ENCODE measurements at places on chromosomes 12 and 14.

GRCh38 chr14:36518031-36518585 is 1.9 kb downstream of the NKX2-1 start:
- no peak for DNase-seq

DNA sequence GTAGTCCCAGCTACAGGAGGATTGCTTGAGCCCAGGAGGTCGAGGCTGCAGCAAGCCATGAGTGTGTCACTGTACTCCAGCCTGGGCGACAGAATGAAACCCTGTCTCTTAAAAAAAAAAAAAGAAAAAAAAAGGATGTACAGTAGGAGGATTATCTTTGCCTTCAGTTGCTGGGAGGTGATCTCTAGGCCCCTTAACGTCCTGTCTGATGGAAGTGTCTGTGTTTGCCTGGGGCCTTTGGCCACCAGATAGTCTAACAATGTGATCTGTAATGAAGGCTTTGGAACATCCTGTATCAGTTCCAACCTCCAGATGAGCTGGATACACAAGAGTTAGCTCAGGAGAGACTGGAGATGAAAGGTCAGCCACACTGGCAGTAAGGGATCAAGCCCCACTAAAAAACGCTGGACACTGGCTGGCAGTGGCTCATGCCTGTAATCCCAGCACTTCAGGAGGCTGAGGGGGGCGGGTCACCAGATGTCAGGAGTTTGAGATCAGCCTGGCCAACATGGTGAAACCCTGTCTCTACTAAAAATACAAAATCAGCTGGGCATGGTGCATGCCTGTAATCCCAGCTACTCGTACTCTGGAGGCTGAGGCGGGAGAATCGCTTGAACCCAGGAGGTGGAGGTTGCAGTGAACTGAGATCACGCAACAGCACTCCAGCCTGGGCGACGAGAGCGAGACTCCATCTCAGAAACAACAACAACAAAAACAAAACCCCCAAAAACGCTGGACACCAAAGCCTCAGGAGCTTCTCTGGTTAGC is 19.0 kb upstream of the HNF1A start:
- no peak for DNase-seq

GRCh38 chr14:54652188-54652587 is 85.3 kb downstream of the SAMD4A start:
- no peak for DNase-seq

DNA sequence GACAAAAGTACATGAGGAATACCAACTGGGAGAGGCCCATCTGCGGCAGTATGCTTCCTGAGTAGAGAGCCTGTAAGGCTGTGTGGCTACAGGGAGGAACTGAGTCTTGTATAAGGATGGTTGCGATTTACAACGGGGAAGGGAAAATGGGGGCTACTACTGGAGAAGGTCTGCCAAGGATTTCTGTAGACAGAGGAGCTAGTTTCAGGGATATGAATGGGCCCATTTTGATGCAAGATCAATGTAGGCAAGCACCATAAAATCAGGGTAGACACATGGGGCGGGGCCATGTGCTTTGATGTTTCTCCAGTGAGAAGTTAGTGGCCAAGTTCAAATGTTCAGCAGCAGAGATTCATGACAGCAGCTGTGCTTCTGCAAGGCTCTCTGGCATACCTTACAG is 149.4 kb downstream of the GPR65 start:
- DNase-seq = no peak

DNA sequence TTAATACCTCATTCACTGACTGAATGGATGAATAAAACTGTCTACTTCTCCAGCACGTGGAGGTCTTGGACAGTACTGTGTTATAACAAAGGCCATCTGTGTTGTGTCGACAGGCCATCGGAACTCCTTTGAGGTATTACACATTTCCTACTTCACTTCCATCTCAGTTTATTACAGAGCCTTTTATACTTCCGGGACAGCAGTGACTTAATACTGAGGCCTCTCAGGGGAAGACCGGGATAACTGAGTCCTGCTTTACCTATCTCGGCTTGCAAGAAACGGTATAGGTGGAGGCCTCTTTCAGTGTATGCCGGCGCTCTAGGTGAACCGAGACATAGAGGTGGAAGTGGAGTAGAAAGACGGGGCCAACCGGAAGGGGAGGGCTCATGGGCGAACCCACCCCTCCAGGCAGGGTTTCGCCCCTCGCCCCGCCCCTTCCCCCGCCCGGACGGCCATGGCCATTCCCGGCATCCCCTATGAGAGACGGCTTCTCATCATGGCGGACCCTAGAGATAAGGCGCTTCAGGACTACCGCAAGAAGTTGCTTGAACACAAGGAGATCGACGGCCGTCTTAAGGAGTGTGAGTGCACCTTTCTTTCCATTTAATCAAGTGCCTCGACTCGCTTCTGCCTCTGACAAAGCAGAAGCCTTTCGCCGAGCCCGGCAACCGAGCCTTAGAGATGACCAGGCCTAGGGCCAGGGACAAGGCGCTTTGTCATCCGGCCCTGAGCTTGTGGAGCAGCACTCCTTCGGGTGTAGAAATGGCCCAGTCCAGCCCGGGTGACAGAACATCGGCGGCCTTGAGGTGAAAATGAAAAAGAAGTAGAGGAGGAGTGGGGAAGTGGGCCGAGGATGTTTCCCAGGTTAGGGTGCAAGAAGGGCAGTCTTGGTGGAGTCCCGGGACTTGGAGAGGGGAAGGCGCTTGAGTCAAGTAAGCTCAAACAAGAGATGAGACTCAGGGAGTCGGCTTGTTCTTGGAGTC is at the start of gene PSMC6:
Gene PSMC6, plus strand, starts transcription at position 477 of the 983 bp plus-strand sequence. Its CDS starts 20 bp downstream, at position 497.
- DNase-seq = peak; percentile 95

GRCh38 chr14:54715239-54715638 is 148.3 kb downstream of the SAMD4A start:
- no peak for DNase-seq

- DNase-seq = no peak
Measured at GRCh38 chr14:61930101-61930857, 168.1 kb downstream of the SNAPC1 start.

GRCh38 chr12:79451365-79451764 is 239.4 kb downstream of the PAWR start:
- DNase-seq = no peak

DNA sequence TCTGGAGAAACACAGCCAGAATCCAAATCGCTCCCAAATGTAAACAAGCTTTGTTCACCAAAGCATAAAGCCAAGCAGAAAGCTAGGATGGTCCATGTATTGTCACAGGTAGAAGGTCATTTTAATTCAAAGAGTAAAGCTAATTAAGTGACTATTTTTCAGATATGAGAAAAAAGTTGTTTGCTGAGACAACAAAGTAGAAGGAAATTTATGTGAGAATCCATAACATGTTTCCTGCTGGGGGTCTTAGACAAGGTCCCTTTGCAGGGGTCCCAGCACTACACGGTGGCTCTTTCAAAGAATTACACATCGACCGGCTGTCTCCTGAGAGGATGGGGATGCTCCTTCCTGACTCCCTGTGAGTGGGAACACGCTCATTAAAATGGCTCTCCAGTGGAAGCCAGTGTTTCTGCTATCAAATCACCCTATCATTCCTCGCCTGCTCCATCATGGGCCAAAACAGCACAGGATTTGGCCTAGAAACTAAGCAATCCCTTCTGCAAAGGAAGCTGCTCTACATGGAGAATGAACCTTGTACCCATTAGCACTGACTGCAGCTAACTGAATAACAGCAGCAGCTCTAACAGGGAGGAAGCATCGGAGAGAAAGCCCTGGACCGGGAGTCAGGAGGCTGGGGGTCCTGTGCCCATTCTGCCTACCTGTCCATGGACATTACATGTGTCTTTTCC is 175.3 kb downstream of the STXBP6 start:
- DNase-seq = no peak

DNA sequence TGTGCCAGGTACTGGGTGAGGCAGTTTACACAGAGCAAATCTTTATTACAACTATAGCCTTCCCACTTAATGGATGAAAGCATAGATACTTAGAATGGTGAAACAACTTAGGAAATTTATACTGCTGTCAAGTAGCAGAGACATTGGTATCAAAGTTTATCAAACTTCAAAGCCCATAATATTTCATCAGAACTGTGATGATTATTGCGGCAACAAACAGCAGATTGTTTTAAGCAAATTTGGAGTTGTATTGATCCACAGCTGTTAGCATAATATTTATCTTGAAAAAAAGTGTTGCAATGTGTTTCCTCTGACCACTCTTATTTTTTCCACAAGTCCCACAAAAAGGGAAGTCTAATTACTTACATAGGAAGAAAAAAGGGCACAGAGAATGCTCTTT is 2.0 kb upstream of the SLCO1B3 start:
- DNase-seq = no peak

DNA sequence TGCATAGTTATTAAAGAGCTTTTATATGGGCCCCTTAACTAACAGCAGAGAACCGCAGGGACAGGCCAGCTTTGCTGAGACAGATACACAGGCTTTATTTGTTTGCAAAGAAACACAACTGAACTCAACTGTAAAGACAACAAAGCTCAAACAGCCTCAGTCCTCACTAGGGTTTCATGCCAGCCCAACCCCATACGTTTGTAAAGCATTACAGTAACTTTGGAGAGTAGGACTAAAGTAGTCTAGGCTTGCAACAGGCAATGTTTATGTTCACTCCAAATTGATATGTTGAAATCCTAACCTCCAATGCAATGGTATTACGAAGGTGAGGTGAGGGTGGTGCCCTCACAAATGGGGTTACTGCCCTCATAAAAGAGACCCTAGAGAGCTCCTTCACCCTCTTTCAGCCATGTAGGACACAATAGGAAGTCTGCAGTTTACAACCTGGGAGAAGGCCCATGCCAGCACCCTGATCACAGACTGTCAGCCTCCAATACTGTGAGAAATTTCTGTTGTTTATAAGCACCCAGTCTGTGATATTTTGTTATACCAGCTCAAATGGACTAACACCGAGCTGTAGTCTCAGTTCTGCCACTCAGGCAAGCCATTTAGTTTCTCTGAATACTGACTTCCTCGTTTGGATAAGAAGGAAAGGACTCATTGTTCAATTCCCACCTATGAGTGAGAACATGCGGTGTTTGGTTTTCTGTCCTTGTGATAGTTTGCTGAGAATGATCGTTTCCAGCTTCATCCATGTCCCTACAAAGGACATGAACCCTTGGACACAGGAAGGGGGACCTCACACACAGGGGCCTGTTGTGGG is 35.2 kb downstream of the PPM1H start:
- no peak for DNase-seq

DNA sequence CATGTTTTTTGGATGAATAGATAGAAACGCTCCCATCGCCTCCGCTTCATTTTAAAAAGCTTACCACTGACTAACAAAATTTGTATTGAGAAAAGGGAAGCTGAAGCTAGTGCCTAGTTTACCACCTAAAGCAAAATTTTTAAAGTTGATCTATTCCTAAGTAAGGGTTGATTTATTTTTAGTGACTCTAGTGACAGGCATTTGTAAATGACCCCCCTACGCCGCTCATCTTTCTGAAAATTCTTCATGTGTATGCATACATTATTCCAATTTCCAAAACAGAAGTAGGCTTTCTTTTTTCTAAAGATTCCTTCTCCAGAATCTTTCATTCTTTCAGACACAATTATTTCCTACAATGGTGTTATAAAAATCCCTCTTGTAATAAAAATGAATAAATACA is 5.4 kb downstream of the HMGA2 start:
- DNase-seq = no peak

DNA sequence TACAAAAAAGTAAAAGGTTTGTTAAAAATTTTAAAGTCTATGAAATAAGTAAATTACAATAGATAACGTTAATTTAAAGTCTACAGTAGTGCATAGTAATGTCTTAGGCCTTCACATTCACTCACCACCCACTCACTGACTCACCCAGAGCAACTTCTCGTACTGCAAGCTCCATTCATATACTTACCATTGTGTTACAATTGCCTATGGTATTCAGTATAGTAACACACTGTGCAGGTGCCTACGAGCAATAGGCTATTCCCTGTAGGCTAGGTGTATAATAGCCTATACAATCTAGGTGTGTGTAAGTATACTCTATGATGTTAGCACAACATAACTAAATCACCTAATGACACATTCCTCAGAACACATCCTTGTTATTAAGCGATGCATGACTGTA is 435.3 kb upstream of the TMTC1 start:
- no peak for DNase-seq

- peak; percentile 12 for DNase-seq
Measured at GRCh38 chr14:22226381-22226780, 362.6 kb downstream of the DAD1 start.

DNA sequence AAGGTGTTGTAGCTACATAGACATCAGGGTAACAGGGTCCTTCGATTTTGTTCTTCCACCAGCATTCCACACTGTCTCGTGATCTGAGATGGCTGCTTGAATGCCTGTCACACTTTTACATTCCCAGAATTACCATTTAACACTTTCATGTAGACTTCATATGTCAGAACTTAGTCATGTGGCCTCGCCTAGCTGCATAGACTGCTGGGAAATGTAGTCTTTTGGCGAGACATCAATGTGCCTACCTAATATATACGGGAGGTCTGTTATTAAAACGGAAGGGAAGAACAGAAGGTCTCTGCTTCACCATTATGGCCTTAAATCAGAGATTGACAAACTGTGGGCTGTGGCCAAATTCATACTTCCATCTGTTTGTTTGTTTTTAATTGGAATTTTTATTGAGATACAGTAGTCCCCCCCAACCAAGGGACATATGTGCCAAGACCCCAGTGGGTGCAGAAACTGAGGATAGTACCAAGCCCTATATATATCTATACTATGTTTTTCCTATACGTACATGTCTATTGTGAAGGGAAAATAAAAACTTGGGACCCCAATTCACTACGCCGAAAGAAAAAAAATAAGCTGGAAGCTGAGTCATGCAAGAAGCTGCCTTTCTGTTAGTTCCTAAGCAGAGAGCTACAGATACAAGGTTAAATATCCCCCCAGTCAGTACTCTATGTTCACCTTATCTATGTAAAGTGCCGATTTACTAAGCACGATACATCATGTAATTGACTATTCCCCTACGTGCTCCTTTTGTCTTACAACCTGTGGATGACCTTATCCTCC is 11.3 kb upstream of the HRK start:
- no peak for DNase-seq

DNA sequence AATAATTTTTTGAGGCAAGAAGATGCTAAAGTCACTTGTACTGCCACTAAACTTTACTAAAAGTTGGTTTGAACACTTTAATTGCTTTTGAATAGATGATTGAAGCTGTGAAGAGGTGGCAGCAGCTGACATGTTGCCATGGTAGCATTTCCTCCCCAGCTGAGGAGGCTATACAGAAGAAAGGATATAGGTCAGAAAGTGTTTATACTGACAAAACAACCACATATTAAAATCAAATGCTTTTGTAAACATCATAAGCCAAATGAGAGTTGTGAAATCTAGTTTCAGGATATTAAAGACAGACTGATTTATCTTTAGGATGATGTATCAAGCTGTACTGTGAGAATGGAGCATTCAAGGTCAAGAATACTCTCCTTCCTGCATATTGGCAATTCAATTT is 41.7 kb downstream of the TSPAN19 start:
- no peak for DNase-seq

GRCh38 chr14:100590726-100591452 is 3.7 kb upstream of the BEGAIN start:
- no peak for DNase-seq

GRCh38 chr14:92673601-92674150 is 74.8 kb downstream of the LGMN start:
- DNase-seq = no peak

DNA sequence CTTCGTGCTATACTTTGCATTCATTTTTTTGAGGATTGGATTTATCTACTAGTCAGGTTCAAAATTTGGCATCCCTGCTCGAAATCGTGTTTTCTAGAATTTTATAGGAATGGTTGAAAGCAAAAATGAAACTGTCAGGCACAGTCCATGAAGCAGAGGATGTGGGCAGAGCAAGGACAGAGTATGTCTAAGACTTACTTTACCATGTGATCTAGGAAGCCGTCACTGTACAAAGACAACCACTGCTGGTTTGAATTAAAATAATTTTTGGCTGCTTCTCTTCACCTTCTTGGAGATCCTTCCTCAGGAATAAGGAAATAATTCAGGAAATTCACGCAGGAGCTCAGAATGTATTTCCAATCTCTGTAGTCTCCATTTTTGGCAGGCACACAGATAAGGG is 31.6 kb upstream of the SGPP1 start:
- DNase-seq = no peak

Measured in activated CD4-positive, alpha-beta T cell treated with anti-CD3 and anti-CD28 coated beads, Interleukin-2, amount 50 U/mL, for 1 hour (primary cell).